Right lobe of liver (tissue), 6 donors: ENCODE measurements at places on chromosomes 13 and 19.

GRCh38 chr19:31347354-31347753, 1.9 kb downstream of the TSHZ3 start:
- no peak for DNase-seq

DNA sequence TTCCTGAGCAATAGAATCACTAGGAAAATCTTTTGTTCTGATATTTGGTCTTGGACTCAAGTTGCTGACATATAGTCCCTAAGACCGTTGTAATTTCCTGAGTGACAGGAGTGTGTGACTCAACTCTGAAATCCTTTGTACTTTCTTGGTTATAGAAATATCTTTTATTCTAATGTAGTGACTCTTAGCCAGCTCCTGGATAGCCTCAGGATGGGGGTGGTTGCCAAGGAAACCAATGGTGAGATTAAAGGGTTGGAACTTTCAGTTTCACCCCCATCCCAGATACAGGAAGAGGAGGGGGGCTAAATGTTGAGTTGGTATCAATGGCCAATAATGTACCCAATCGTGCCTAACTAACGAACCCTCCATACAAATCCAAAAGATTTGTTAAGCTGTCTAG, 41.8 kb downstream of the MBD3L2B start:
- no peak for DNase-seq

GRCh38 chr13:94346261-94347019, 133.0 kb downstream of the DCT start:
- no peak for DNase-seq

- no peak for DNase-seq
Observed at GRCh38 chr13:37526710-37527473, 71.7 kb downstream of the POSTN start.

- no peak for DNase-seq
Observed at GRCh38 chr13:32751340-32751739, 165.1 kb downstream of the PDS5B start.

- no peak for DNase-seq
Observed at GRCh38 chr13:19940106-19940505, 18.4 kb upstream of the ZMYM2 start.

DNA sequence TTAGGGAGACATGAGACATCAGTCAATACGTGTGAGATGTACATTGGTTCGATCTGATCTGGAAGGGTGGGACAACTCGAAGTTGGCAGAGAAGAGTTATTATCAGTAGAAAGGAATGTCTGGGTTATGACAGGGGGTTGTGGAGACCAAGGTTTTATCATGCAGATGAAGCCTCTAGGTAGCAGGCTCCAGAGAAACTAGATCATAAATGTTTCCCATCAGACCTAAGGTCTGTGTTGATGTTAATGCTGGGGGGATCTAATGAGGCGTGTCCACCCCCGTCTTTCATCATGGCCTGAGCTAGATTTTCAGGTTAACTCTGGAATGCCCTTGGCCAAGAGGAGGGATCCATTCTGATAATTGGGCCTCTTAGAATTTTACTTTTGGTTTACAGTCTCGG, 187.0 kb upstream of the KL start:
- DNase-seq: no peak

DNA sequence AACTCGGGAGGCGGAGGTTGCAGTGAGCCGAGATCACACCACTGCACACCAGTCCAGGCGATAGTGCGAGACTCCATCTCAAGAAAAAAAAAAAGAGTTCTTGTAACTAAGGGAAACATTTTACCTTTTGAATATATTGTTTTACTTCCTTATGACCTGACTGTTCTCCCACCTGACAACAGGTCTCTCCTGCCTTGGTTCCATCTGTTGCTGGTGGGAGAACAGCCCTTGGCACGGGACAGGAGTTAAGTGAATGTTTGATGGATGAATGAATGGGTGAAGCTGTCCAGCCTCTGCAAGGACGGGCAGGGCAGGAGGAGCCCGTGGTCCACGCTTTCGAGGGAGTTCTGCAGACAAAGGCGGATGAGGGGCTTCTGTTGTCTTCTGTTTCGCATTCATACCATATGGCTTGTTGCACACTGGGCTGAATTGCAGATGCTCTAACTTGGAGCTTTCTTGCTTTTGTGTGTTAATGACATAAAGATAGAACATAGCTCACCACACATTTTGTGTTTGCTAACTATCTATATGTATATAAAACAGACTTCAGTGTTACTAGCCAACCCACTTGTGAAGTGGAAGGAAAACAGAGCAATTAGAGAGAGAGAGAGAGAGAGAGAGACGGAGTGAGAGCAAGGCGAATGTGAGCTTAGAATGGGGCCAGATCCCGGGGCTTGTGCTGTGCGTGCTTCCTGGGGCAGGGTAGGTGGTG, 16.2 kb upstream of the CCNE1 start:
- no peak for DNase-seq

DNA sequence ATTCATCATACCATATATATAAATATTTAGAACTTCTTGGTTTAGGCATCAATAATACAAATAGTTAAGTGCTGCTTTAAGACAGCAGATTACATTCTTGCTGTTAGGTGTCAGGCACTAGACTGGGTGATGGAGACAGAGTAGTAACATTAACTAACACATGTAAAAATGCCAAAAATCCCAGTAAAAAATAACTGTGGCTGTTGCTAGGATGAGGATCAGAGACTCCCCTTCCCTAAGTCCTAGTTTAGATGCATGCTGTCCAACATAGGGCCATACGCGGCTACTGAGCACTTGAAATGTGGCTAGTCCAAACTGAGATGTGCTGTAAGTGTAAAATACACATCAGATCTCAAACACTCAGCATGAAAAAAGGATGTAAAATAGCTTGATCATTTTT, 94.7 kb downstream of the CDADC1 start:
- no peak for DNase-seq

DNA sequence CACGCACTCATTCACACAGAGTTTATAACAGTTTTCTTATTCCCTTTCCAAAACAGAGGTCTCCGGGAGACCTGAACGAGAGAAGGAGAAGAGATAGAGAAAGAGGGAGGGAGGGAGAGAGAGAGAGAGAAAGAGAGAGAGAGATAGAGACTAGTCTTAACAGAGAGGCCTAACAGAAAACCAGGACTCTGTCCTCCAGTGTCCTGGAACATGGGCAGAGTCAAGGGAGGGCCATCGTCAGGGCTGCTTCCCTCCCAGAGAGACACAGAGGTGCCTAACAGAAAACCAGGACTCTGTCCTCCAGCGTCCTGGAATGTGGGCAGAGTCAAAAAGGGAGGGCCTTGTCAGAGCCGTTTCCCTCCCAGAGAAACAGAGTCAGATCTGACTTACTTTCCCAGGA, 78.7 kb downstream of the WTIP start:
- no peak for DNase-seq

GRCh38 chr13:72808917-72809500, 27.1 kb downstream of the PIBF1 start:
- no peak for DNase-seq

DNA sequence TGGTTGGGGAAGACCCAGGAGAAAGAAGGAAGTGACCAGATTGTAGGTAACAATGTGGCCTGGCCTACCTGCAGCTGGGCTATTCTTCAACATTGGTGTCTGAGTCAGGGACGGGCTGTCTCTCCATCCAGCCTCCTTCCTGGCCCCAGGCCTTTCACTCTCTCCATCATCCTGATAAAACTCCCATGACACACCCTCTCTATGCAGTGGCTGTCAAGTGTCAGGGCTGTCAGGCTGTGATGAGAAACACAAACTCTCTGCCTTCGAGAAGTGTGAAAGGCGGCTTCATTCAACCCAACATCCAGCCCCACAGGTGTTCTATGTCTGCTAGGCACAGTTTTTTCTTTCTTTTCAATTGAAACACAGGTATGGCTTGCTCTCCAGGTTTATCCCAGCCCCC, 153.3 kb upstream of the VSTM2B start:
- DNase-seq: no peak

- no peak for DNase-seq
Observed at GRCh38 chr19:2554856-2555255, 78.9 kb downstream of the GADD45B start.

DNA sequence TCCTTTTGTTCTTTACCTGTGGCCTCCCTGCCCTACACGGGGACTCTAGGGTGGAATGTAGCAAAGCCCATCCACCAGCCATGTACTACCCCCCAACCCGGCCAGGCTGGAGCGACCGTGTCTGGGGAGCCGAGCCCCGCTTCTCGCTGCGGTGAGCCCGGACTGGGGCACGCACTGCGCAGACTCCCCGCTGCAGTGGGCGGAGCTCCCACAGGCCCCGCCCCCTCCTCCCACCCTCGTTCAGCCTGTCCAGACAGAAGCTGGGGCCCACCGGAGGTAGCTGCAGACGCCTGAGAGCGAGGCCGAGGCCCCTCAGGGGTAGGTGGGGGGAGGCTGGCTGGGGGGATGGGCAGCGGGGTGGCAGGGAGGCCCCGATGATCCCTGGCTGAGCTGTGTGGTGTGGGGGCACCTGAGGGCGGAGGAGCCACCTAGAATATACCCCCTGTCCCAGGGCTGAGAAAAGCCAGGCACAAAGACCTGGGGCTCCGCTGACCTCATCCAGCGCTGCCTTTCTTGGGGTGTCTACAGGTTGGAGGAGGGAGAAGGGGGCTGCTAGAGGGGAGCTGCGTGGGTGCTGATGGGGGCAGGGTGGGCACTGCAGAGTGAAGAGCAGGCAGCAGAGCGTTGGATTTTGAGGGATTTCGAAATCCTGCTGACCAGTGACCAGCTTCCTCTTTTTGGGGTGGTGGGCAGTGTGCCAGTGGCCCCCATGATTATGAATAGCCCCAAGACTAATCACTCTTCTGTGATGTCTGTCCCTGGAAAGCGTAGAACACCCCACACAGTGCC, 17.3 kb downstream of the PLD3 start:
- peak; percentile 54 for DNase-seq

- DNase-seq: no peak
Observed at GRCh38 chr13:84870190-84870589, 929.0 kb downstream of the SLITRK6 start.

- DNase-seq: peak; percentile 22
Observed at GRCh38 chr13:79481685-79482052, 714 bp downstream of the NDFIP2 start.

GRCh38 chr13:42181381-42181953, 90.5 kb upstream of the AKAP11 start:
- no peak for DNase-seq

DNA sequence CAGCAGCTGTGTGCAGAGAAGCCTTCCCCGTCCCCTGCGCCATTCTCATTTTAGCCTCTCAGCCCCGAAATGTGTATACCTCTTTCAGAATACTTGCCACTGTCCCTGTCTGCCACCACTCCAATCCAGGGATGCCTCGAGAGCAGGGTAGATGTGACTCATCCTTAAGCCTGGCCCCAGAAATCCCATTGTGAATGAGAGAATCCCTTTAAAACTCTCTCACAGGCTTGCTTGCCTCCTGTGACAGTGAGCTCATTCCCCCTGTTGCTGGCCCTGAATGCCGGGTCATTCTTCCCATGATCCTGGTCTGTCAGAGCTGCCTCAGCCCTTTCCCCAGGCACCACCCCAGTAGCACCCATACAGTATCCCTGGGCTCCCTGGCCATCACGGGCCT, 9.6 kb downstream of the AP2A1 start:
- DNase-seq: no peak

DNA sequence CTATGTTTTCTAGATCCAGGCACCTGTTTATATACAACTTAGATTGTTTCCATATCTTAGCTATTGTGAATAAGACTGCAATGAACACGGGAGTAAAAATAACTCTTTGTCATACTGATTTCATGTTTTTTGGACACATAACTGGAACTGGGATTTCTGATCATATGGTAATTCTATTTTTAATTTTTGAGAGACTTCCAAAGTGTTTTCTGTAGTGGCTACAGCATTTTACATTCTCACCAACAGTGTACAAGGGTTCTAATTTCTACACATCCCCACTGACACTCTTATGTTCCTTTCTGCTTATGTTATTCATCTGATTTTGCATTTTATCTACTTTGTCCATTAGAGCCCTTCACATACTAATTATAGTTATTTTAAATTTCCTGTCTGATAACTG, 1152.9 kb downstream of the SLITRK1 start:
- DNase-seq: no peak

DNA sequence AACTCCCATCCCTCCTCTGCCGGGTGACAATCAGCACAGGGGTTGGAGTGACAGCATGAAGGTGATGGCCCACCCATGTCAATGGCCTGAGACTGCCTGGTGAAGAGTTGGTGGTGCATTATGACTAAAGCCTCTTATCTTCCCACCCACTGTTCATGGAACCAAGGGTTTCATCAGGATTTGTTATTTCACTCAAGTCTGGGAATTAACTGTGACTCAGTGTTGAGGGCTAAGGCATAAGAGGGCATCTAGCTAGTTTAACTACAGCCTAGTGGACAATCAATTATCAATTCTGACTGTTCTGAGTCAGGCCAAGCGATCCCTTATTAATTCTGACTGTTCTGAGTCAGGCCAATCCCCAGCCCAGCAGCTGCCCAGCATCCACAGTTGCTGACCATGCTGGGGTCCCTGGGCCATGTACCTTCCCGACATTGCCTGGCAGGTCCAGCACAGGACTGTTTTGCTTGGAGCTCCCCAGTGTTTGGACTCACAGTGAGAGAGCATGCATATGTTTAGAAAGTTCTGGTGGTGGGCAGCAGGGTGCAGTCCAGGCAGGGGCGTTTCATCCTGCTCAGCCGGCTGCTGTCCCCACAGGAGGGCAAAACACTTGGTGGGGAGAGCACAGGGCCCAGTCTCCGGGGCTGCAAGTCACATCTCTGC, 65.5 kb downstream of the RASL11A start:
- no peak for DNase-seq

- DNase-seq: no peak
Observed at GRCh38 chr13:55263045-55263444, 1877.7 kb upstream of the PRR20A start.

DNA sequence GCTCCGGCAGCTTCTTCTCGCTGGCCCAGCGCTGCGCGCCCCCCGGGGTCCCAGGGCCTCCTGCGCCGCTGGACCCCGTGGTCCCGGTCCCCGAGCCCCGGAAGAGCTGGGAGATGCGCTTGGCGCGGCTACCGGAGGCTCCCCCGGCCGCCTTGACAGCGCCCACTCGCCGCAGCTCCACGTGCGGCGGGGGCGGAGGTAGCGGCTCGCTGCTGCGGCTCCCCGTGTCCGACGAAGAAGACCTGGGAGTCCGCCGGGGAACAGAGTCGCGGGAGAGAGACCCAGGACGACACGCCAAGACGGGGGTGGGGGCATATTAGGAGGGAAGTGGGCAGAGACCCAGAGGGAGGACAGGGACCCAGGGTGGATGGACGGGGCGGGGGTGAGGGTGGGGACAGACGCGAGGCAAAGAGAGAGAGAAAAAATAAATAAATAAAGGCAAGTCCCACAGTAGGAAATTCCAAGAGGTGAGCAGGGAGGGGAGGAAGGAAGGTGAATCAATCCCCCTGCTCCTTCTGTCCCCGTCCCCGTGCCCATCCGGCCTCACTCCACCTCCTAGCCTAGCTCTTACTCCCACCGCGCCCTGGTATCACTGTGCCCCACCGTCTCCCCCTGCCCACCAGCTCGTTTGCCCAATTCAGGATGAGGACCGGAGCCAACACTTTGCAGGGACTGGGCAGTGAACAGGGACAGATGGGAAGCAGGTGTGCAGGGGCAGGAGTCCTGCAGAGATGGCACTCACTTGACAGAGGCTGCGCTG, 826 bp downstream of the RASIP1 start:
- DNase-seq: no peak

- no peak for DNase-seq
Observed at GRCh38 chr19:1496714-1497577, 6.0 kb downstream of the REEP6 start.
